ENCODE measurements at places on chromosomes 13 and 19.
A peak's percentile ranks its signal among the peaks of the same experiment; 100 is the strongest.

DNA sequence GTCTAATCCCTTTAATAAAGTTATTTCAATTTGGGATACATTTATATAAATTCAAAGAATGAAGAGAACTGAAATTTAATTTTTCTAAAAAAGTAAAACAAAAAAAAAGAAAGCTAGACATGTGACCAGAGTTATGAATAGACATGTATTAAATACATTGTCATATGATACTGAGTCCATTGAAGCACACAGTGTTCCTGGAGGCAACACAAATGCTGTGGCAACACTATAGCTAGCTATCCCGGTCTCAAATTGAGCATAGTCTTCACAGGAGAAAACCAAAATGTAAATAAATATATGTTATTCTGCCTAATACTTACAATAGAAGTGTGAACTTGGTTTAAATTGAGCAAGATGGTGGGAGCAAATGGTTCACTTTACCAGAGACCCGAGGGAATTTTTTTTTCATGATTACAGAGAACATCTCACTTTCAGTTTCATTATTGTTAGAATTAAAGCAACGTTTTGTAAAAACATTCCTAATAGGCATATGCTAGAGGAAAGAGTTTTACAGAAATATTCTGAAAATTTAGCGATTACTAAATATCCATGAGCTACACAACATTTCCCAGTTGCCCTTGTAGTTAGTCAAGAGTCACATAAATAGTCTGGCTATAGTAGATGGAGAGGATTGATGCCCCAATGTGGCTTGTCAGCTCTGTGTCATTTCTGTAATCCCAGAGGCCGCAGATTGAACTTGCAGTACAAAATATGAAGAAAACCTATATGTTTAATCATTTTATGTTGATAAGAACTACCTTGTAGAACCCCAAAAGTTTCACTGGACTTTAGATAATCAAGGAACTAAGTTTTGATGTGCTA, 775.7 kb upstream of the SPRY2 start:
- DNase-seq: peak; percentile 10

DNA sequence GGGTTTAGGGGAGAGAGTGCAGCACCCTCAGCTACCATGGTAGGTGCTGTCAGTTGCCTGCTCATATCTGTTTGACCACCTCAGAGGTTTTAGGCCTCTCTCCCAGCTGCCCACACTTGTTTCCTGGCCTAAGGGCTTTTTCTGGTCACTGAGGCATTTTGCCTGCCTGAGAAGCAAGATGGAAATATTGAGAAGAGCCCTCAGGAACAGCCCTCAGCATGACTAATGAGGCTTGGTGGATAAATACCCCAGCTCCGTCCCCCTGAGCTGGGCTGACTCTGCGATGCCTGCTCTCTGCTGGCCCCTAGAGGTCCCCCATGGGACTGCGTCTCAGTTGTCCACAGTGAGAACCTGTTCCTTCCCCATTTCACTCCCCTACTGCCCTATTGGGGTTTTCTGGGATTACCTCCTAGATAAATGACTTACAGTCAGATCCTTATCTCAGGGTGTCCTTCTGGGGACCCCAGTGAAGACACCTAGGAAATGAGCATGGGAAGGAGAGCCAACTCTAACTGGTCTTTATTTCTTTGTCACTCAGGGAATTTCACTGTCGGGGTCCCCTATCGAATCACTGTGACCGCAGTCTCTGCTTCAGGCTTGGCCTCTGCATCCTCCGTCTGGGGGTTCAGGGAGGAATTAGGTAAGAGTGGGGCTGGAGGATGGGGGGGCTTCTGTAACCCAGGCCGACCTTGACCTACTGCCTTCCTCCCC, 13.3 kb downstream of the PALM3 start:
- peak; percentile 21 for DNase-seq

GRCh38 chr19:49730166-49730565, 32.9 kb downstream of the TSKS start:
- no peak for DNase-seq

DNA sequence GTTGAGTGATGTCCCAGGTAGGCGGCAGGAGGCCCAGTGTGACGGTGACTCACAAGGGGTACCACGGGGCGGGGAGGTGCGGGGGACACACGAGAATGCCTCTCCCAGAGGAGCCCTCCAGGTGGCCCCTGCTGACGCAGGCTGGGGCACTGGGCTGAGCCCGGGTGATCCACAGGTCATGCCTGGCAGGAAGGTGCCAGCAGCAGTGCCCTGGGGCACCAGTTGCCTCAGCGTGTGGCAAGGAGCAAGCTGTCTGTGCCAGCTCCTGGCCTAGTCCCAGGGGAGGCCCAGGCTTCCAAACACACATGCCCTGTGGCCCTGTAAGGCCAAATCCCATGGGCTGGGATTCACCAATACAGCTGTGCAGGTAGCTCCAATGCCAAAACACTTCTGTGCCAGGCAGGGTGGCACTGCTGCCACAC, 28.0 kb downstream of the AKT2 start:
- no peak for DNase-seq

DNA sequence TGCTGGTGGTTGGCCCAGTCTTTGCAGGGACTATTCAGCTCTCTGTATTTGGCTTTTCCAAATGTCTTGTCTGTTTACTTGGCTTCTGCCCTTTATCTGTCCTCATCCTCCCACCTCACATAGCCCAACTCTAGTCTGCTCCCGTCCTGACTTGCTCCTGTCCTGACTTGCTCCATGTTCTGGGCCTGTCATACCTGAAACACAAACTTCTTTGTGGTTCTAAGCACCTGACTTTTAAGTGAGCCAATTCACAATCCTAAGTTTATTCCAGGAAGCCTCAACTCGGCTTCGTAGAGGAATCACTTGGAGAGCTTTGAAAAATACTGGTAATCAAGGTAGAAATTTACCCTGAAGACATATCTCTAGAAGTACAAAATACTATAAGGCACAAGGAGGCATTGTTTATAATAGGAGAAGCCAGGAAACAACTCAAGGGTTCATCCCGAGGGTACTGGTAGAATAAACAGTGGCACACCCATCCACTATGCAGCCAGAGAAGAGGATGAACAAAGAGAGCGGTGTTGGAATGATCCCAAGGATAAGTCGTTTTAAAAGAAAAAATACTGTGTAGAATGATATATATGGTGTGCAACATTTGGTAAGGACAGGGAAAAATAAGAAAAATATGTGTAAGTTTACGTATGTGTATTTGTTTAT, 284.5 kb downstream of the FGF14 start:
- peak; percentile 86 for DNase-seq

DNA sequence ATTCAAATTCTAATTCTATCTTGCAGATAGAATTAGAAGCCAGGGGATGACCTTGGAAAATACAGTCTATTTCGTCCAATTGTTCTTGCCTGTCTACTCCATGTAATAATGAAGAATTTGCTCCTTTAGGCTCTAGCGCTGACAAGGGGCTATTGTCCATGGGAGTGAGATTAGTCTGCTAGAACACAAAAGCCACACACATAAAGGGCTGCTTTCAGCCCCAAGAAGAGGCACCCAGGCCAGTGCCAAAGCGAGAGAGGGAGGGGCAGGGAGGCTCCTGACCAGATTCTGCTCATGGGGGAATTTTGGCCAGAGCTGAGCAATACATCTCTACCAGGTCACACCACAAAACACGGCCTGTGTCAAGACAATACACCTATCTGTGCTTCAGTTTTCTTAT, 1306.9 kb downstream of the UQCRFS1 start:
- DNase-seq: no peak

DNA sequence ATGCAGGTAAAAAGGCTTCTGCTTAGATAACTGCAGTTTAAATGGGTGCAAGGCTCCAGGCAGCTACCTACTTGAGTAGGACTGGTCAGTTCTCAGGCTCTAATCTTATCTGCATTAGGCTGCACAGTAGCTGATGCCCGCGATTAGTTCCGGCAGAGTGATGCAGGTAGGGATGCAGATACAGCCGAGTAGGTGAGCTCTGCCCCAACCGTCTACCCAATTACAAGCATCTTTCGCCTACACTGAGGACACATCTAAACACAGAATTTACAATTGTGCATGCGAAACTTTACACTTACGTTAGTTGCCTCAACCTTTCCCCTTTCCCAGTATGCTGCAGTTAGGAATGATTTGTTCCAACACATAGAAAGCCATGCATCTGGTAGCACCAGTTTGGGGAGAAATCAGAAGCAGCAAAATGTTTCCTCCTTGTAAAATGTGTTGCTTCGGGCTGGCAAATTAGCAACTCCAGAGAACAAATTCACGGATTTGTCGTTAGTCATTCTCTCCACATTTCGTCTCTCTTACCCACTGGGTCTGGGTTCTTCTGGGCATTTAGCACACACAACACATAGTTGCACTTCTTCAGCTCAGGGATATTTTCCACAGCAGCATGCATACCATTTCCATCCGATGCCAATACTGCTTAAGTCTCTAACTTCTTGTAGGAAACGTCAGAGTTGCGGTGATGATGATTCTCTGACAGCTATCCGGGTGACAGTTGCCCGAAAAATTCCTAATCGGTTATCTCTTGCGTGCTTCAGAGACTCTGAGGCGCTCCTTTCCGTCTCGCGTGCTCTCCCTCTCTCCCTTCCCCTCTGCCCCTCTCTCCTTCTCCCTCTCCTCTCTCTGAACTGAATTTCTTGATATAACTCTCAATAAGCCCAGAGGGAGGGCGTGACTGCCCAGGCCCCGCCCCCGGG, at the start of gene PCDH9:
PCDH9 (minus strand) TSS at position 856 of the 923 bp plus-strand sequence. CDS start 1,896 bp downstream, outside the sequence.
- DNase-seq: peak; percentile 17

GRCh38 chr19:15587663-15588062, 27.4 kb upstream of the CYP4F8 start:
- DNase-seq: no peak

DNA sequence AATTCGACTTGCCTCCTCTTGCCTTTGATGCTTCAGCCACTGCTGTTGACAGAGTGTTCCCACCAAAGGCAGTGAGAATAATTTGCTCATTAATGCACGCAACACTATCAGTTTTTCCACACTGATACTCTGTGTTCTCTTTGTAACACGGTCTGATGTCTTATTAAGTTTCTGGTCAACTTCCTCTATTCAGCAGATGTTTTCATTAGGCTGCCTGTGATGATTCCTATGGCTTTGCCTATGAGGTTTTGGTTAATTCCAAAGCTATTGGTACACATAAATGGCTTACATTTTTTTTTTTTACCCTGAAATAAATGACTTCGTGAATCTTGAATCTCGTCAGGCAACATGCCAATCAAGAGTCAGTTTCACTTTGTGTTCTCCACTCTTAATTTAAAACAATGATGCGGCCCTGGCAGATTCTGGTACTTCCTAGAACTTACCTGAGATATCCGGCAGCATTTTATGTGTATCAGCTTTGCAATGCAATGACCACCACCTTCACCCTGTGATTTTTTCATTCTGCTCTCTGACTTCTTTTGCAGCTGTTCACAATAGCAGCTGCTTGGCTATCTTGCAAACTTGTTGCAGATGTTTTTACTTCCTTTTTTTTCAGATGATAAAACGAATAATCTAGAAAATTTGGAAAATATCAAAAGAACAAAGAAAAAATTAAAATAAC, 27.5 kb upstream of the KL start:
- no peak for DNase-seq

- no peak for DNase-seq
These were observed 62.0 kb downstream of the RFX2 start for GRCh38 chr19:6048348-6048747.

- DNase-seq: no peak
These were observed 35.9 kb downstream of the RAB20 start for GRCh38 chr13:110525328-110526319.

GRCh38 chr13:66098931-66099628, 1131.1 kb downstream of the PCDH9 start:
- no peak for DNase-seq

DNA sequence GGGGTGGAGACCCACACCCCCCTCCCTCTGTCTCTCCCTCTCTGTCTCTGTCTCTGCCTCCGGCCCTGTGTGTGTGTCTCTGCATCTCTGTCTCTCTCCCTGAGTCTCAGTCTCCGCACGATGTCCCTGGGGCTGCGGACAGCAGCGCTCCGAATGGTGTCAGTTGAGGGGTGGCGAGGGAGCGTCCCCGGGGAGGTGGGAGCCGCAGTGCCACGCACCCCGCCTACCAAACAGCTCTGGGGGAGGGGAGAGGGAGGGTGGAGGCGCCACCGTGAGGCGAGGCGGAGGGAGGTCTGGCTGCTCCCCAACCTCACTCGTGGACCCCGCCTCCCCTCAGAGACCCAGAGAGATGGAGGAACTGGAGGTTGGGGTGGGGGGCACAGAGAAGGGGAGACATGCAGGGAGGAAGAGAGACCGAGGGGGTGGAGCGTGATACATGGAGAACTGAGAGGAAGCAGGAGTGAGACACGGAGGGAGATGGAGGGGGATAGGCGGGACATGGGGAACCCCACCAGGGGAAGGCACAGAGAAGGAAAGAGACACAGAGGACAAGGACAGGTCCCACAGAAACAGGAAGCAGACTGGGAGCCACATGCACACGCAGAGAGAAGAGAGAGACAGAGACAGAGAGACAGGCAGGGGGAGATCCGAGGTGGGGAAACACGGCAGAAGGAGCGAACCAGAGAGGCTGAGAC, 7.2 kb downstream of the ERFL start:
- DNase-seq: no peak

DNA sequence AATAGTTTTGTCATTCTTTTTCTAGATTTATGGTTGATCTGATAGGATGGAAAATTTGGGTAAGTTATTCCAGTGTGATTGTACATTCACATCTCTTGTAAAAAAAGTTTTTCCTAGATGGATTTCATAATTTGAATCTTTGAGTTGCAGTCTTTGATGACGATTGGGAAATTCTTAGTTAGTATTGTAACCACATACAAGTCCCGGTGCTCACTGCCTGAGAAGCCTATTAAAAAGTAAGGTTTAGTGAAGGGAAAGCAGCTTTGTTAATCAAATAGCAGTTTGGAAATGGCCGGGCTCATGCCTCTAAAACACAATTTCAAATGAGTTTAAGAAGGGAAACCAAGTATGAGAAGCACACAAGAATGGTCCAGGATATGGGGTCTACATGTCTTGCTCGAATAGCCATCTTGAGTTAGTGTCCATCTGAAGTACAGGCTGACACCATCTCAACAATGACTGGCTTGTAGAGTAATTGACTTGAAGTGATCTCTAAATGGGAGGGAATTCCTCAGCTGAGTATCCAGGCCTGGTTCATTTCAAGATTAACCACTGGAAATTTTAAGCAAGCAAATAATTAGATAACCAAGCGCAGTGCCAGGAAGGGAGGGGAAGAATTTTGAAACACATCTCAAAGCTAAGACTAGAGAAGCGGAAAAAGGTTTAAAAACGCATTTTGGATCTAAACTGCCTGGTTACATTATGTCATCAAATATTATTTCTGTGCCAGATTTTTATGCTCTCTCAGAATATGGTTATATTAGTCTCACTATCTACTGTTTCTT, 1145.6 kb upstream of the MIR17HG start:
- DNase-seq: no peak

DNA sequence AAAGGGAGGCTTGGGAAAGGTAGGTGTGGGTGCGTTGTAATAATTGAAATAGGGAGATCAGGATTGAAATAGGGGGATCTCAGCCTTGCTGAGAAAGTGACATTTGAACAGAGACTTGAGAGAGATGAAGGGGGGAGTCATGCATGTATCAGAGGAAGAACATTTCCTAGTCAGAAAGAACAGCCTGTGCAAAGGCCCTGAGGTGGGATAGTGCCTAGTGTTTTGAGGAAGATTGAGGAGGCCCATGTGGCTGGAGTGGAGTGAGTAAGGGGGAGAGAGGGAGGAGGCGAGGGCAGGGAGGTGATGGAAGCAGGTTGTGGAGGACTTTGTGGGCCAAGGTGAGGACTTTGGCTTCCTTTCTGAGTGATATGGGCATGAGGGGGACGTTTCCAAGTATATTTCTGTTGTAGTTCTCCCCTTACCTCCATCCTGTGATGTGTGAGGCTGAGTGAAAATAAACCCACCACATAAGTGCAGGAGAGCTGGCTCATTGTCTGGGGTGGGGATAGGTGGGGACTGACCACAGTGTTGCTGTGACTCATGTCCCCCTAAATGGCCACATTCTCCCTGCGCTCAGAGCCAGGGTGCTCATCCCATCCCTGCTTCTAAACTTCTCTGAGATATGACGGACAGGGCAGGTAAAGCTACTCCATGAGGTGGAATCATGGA, 17.8 kb downstream of the ACTL9 start:
- no peak for DNase-seq
